ENCODE measurements at places on chromosomes 11 and 22.

GRCh38 chr11:370070-370941 is 1.0 kb downstream of the B4GALNT4 start:
- DNase-seq: no peak

DNA sequence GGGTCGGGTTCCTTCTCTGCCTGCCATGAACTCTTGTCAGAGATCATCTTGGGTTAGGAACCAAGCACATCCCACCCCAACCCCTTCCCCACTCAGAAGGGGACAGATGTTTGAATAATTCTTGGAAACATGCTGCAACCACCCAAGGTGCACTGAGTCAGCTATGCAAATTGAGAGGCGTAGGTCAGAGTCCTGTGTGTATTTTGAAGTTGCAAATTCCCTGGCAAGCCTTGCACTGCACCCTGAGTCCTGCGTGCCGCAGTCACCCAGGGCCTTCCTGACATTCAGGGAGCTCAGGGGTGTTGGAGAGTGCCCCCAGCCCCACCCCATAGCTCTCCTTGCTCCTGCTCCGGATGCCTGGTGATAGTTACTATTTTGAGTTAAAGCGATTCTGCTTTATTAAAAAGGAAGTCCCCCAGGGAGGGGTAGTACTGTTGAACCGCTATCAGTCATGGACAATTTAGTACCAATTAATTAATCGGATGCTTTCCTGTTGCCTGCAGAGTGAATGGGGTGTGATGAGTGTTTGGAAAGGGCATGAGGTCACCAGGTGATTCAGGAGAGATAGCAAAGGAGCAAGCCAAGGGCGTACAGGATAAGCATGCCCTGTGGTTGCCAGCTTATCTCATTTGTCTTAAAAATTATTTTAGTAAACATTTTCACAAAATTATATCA is 123.7 kb downstream of the GRIK4 start:
- no peak for DNase-seq

GRCh38 chr22:45238076-45238956 is 2.4 kb downstream of the KIAA0930 start:
- no peak for DNase-seq

- DNase-seq: no peak
Measured at GRCh38 chr11:119320776-119321524, 4.0 kb upstream of the MCAM start.

DNA sequence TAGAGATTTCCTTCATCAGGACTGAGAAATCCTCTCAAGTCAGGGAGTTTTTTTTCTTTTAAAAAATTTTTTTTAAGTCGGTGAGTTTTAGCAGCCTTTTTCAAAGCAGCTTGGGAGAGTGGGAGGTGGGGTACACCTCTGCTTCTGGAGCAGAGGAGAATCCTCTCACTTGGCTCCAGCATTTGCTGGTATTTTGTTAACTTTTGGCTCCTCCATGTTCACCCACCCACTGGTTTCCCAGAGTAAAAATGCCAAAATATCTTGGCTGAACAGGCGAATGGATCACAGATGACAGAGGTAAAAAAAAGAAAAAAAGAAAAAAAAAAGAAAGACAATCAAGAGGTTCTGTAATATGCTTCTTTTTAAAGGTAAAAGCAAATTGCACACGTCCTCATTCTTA is 68.0 kb downstream of the GAB2 start:
- no peak for DNase-seq

DNA sequence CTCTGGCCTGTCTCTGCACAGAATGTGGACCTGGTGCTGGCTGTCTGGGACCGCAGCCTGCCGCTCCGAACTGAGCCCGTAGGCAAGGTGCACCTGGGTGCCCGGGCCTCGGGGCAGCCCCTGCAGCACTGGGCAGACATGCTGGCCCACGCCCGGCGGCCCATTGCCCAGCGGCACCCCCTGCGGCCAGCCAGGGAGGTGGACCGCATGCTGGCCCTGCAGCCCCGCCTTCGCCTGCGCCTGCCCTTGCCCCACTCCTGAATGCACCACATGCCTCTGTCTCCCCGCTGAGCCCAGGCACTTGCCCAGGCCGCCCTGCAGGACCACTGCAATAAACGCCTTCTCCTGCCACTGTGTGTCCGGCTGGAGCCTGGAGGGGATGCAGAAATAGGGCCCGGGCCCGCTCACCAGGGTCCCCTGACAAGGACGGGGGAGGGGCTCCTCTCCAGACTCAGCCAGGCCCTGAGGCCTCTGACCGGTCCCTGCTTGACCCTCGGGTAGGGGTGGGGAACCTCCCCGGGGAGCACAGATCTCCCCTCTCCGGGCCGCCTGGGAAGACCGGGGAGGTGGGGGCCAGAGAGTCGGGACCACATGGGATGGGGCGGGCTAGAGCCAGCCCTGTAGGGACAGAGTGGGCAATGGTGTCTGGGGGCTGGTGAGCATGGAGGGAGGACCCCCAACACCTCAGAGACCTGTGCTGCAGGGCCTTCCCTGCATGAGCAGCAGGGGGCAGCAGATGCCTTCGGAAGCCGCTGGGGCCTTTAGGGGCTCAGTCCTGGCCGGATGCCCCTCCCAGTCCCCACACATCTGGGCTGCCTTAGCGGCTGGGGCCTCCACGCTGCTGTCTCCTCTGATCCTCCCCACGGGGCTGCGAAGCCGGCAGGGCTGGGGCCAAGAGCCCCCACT is 1.4 kb upstream of the TNNI2 start:
- no peak for DNase-seq

DNA sequence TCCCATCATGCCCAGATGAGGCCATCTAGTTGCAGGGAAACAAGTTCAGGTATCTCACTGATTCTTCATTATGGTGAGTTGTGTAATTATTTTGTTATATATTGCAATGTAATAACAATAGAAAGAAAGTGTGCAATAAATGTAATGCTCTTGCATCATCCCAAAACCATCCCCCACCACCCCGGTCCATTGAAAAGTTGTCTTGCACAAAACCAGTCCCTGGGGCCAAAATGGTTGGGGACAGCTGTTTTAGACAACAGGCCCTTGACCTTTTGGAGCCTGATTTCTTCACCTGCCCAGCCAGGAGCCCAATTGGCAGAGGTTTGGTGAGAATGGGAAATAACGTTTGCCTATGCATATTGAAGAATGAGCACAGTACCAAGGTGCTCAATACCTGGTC is 15.9 kb downstream of the MPEG1 start:
- no peak for DNase-seq

- DNase-seq: no peak
Measured at GRCh38 chr11:81829976-81830375, 903.7 kb downstream of the FAM181B start.

DNA sequence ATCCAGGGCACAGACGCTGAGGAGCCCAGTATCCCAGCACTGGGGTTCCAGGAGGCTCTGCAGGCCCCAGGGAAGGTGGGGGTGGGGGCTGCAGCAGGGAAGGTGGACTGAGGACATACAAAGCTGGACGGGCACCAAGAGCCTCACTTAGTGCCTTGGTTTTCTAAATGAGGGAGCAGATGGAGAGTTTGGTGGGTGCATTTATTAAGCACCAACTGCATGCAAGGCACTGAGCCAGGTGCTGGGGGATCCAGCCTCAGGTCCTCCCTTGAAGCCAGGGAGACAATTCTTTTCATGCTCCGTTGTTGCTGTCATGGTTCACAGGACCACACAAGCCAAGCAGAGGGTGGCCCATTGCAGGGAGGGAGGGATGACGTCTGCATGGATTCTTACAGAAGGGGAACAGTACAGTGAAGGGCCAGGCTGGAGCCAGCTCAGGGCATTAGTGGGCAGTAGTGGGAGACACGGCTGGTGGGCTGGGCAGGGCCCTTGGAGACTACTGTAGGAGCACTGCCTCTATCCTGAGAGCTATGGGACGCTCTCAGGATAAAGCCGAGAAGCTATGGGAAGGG is 65.0 kb downstream of the MACROD1 start:
- no peak for DNase-seq

DNA sequence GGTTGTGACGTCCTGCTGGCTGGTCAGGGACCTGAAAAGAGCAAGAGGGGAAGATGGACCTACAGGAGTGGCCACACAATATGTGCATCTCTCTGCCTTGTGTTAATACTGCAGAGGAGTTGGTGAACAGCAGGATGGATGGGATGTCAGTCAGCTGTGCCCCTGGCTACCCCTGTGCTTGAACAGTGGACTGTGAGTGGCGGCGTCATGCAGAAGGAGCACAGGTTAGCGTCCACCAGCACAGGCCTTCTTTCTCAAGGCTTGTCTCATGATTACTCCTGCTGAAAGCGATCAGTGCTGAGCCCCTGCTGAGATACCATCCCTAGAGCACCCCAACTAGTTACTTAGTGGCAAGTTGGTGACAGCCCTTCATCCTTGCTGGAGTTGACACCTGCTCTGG is 3.8 kb upstream of the CHKB start:
- DNase-seq: no peak

Data from prostate gland (tissue), 2 donors.